ENCODE measurements at places on chromosomes 3 and 15.

DNA sequence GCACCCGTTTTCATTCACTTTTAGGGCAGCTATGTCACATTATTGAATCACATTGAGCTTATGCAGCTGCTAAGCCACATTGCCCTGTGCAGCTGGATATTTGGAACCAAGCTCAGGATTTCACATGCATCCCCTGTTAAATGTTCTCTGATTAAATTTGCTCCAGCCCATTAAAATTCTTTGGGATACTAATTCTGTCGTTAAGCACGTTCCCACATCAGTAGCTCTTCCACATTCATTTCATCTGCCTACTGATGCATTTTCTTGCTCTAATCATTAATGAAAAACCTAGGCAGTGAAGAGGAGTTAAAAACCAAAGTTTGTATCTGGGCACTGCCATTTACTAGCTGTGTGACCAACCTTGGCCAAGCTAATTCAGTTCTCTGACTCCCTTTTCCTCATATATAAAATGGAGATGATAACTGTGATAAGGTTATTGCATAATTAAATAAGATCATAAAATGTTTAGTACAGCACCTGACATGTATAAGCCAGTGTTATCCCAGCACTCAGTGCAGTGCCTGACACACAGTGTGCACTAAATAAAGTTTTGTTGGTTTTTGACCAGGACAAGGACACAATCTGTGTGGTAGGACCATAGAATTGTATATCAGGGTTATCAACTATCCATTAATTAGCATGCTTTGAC lies 222.2 kb upstream of the ATP11B start:
- no peak for ATAC-seq

DNA sequence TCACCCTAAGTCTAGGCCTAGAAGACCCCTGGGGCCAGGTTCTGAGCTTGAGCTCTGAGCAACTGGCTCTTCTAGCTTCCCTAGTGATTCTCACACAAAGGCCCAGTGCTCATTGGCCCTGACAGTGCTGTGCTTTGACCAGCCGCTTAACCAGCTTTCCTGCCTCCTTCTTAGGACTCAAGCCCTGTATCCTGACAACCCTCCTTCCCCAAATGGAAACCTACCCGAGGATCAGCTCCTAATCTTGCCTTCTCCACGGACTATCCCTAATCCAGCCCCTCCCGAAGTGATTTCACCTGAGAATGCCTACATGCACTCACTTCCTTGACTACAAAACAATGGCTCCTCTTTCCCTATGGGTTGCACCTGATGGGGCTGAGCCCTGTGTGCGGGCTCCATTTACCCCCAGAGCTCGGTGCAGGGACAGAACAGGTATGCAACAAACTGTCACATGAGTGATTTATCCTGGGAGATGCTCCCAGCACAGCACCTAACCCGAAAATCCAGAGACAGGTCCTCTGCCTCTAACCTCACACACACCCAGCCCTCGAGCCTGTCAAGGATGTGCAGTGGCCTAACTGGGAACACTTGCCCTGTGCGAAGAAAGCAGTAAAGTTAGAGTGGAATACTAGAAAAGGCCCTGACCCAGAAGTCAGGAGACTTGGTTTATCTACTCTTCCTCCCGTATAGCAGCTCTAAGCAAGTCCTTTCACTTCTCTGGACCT lies 2.3 kb downstream of the MEGF11 start:
- no peak for ATAC-seq

DNA sequence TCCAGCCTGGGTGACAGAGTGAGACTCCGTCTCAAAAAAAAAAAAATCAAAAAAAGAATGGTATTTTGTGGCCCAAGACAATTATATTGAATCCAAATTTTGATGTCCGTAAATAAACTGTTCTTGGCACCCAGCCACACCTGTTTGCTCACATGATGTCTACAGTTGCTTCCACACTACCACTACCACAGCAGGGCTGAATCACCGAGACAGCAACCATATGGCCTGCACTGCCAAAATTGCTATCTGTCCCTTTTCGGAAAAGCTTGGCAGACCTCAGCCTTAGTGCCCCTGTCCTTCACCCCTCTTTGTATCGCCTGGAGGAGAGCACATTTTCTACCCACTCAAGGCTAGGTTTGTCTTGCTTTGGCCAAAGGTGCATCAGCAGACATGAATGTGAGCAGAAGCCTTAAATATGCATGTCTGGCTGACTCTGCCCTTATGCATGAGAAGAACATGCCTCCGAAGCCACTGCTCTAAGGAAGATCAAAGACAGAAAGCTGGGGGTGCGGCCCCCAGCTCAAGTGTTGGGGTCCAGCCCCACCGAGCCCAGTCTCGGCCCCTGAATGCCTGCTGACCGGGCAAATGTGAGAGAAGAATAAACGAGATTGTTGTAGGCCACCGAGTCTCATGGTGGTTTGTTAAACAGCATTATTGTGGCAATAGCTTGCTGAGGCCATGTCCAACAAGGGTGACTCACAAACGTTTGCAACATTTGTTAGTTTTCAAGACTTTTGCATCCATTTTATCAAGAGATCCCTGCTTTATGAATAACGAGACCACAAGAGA lies 108.1 kb downstream of the TPRA1 start:
- ATAC-seq, result no peak

- peak; percentile 80 for ATAC-seq
Observed at GRCh38 chr3:150370122-150370602, 37.9 kb upstream of the TSC22D2 start.

DNA sequence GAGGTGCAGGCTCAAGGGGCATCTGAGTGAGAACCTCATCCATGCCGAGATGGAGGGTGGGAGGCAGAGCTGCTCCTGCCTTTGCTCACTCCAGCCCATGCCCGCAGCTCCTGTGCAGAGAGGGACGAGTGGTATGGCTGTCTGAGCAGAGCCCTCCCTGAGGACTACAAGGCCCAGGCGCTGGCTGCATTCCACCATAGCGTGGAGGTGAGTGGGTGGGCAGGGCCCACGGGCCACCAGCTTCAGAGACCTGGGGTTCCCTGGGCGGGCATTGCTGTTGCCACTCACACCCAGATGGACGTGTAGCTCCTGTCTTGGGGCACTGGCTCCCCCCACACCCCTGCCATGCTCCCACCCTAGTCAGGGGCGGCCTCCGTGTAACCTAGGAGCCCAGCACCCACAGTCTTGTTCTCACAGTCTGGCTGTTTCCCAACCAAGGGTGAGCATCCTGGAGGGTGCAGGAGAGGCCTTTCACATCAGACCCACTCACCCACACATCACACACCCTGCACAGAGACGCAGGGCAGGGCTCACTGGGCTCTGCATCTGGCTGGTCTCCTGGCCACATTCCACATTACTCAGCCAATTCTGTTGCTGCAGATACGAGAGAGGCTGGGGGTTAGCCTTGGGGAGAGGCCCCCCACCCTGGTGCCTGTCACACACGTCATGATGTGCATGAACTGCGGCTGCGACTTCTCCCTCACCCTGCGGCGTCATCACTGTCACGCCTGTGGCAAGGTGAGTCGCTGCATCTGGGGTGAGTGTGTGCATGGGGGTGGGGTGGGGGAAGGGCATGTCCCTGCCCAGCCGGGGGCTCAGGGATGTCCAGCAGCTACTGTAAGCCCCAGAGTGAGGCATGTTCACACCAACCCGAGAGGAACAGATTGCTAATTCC lies 25.3 kb upstream of the NR2C2 start:
- no peak for ATAC-seq

GRCh38 chr3:134609821-134610431 lies 40.9 kb downstream of the KY start:
- no peak for ATAC-seq

GRCh38 chr3:114730397-114730796 lies 416.7 kb downstream of the ZBTB20 start:
- no peak for ATAC-seq

DNA sequence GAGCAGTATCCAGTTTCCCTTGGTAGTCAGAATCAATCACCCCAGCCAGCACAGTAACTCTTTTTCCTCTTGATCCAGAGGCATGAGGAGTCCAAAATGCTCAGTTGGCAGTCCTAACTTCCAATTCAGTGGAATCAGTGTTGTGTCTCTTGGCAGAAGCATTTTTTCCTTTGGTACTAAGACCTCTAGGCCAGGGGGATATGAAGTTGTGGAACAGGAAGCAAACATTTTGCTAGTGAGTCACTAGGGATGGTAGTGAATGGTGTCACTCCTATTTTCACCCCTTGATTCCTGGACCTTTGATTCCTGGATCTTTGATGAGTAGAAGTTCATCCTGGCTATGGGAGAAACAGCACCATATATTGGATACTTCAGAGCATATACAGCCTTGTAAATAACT lies 70.5 kb upstream of the ALDH1A3 start:
- no peak for ATAC-seq

DNA sequence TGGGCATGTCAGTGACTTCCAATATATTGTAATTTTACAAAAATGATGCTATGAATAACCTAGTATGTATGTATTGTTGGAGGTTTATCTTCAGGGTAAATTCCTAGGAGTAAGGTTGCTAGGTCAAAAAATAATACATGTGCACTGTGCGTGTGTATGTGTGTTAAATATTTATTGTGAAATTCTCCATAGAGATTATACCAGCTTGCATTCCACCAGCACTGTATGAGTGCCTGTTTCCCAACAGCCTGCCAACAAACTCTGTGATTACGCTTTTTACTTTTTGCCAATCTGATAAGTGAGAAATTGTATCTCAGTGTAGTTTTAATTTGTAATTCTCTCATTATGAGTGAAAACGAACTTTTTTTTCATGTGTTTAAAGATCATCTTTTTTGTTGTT lies 12.6 kb upstream of the IGF2BP2 start:
- no peak for ATAC-seq

DNA sequence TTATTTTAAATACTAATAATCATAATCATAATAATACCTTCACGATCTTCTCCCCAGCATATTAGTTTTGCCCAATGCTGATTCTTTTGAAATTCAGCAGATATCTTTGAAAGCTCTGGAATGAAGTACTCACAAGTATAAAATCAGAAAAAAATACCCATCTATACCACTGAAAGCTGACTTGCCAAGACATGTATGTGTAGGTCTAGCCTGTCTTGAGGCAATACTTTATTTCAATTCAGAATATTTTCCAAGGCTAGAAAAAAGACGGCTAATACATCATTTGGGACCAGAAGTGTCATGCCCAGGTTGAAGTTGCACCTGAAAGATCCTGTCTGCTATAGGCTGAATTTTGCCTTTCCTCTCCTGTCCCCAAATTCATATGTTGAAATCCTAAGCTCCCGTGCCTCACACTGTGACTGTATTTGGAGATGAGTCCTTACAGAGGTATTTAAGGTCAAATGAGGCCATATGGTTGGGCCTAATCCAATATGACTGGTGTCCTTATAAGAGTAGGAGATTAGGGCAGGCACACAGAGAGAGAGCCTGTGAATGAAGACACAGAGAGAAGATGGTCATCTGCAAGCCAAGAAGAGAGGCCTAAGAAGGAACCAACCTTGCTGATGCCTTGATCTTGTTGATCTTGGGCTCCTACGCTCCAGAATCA lies 255.9 kb upstream of the CMC1 start:
- peak; percentile 54 for ATAC-seq

DNA sequence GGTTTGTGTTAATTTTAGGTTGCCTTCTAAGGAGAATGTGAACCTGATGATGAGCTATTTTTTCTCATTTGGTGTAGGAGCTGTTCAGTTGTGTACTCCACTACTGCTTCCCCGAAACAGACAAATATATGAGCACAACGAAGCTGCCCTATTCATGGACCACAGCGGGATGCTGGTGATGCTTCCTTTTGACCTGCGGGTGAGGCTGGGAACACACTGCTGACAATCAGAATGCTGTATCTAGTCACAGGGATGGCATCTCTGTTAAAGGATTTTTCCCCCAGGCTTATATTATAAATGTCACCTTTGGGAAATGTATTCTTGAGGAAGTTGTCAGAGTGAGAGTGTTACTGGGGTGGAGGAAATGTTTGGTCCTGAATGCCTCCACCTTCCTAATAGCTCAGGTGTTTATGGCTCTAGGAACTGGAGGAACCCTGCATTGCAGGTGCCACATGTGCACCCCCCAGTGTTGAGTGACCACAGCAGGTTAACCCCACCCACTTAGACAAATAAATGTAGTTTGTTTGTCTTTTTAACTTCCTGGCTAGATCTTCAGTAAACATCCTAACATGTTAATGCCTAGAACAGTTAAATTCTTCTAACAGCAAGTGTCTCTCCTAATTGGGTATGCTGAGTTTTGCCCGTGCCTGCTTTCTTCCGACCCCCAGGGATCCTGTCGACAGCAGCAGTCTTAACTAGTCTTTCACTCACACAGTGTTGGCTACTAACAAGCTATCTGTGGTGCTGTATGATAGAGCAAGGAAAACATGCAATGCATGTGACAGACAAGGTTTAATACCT lies 35.7 kb downstream of the SRP14 start:
- no peak for ATAC-seq

DNA sequence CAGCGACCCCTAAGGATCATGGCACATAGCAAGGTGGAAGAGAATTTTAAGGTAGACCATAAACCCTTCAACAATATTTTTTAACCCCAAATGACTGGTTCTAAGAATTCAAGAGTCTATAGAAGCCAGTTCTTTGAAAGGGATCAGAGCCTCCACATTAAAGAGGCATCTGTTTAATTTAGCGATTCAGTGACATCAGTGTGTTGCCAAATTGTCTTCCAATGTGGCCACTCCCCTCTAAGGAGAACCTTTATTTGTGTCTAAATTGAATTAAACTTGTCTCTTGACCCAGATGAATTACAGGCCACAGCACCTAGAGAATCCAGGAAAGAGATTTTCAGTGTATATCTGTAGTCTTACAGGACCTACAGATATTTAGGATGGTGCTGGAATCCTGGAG lies 6.6 kb upstream of the SH3BP5 start:
- no peak for ATAC-seq

DNA sequence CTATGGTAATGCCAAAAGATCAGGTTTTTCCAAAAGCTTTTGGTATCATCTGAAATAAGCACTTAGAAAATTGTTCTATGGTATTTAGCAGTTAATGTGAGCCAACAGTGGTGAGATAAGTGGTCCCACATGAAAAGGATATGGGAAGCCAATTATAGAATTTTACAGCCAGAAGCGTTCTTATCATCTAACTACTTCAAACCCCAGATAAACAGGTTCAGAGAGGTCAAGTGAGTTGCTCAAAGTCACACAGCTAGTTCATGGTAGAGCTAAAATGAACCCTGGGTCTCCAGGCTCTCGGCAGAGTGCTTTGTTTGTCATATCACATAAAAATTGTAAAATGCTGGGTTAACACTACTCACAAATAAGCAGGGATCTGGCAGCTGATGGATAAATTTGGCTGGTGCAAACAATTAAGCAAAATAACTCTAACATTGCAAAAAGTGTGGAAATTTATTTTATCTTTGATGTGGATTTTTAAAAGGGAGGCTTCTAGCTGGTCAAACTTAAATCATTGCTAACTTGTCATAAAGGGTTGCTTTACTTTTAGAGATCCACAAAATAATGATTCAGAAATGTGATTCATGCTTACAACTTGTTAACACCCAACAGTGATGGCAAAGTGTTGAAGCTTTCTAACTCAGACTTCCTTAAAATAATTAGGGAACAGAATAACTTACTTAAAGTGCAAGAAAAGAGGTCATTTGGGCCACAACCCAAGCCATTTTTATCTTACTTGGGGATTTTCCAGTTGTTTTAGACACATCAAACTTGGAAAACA lies 202.8 kb upstream of the TBC1D5 start:
- no peak for ATAC-seq

DNA sequence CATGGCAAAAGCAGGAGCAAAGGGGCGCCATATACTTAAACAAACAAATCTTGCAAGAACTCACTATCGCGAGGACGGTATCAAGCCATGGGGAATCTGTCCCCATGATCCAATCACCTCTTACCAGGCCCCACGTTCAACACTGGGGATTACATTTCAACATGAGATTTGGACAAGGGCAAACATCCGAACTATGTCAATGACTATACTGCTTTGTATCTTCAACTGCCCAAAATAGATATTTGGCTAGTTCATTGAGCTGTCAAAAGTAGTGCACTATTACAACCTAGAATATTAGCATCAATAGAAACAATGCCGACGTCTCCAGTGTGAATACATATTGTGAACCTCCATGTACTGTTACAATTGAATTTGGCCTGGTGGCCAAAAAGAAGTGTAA lies 760.4 kb downstream of the MCTP2 start:
- no peak for ATAC-seq
